ENCODE measurements at places on chromosomes 2 and 18.

- DNase-seq = no peak
These were observed 58.2 kb downstream of the COPS8 start for GRCh38 chr2:237143676-237144440.

DNA sequence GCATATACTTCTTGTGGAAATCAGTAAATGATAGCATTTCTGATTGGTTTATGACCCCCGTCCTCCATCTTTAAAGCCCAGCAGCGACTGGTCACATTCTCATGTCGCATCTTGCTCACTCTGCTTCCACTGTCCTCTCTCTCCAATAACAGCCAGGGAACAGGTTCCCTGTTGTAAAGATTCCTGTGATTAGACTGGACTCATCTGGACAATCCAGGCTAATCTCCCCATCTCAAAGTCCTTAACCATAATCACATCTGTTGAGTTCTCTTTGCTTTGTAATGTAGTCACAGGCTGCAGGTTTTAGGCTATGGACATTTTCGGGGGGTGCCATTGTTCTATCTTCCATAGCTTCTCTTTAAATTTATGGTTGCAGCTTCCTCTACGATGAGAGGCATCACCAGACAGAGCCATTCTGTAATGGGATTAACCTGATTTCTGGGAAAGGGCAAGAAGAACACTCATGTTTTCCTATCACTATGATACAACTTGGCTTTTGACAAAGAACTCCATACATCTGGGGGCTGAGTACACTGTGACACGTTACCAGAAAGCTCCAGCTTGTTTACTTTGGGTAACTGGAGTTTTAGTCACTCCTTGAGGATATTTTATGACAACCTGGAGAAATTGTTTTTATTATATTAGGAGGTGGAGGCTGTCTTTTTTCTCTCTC is 159.0 kb downstream of the NYAP2 start:
- no peak for DNase-seq

DNA sequence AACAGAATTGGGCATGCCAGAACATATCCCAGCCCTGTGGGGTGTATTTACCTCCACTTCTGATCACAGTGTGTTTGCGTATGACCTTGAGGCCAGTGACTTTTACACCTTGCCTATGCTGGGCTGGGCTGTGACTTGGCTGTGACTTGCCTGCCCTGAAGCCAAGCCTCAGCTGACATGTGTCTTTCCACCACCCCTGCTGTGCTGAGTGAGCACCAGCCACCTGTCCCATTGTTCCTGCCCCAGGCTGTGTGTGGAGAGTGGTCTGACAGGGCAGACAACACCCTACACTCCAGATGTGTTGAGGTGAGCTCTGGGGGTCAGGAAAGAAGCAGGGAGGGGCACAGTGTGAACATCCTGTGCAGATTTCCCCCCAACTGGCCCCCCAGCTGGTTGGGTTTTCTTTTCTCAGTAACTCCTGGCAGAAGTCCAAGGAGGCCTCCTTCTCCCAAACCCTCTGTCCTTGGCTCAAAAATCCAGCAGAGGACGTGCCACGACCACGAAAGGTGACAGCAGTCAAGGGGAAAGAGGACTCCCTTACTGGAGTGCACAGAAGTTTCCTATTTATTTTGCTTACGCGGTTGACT is 5.1 kb upstream of the STEAP3 start:
- DNase-seq = no peak

DNA sequence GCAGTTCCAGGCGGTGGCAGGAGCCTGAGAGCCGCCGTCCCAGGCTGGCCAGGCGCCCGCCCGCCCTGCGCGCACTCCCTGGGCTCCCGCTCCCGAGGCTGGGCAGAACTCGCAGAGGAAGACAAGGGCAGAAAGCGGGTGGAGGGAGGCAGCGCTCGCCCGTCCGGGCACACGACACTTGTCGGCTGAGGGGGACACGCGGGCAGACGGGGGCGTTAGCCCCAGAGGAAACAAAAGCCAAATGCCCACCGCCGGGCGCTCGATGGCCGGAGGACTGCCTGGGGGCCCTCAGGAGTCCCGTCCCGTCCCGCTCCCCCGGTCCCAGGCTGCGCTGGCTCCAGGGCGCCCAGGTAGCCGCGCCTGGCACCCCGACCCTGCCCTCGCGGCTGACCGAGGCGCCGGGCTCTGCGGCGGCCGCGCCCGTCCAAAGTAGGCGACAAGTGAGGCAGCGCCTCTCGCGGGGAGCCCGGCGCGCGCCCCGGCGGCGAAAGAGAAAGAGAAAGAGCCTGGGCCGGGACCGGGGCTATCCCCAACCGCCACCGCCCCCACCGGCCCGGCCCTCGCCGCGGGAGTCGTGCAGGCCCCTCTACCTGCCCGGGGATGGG is 491 bp downstream of the L3MBTL4 start:
- DNase-seq = peak; percentile 57

GRCh38 chr2:204357286-204357685 is 188.0 kb upstream of the PARD3B start:
- no peak for DNase-seq

- DNase-seq = no peak
These were observed 56.3 kb downstream of the POMC start for GRCh38 chr2:25112113-25112512.
